T-helper 1 cell treated with Interleukin-12 subunit alpha and Interleukin-12 subunit beta and Interleukin-4 antibody, amounts not matched to agents 30 ng/mL and 1 ng/mL, for 36 hours (primary cell): ENCODE measurements at places on chromosomes 1 and 21. TPM values are rescaled to one million over a fixed set of nuclear protein-coding genes. Genes with fewer than 3 reads are reported as not detected.

Gene NPHS2
- total RNA-seq, result not detected in 2 replicates

Gene OR10J1
- total RNA-seq, result not detected in 2 replicates

Gene OR2L8
- total RNA-seq, result 0.34 TPM in 1 of 2 replicates, not detected in the other

Gene FAM163A
- total RNA-seq, result not detected in 2 replicates

Gene PADI2
- not detected in 2 replicates for total RNA-seq

Gene FAM78B
- total RNA-seq, result 0.86 and 0.93 TPM in 2 replicates

Gene PADI1
- total RNA-seq, result not detected in 2 replicates

Gene USH2A
- not detected in 2 replicates for total RNA-seq

Gene LAD1
- total RNA-seq, result not detected in 2 replicates

Gene CFHR1
- total RNA-seq, result not detected in 2 replicates

Gene CPT2
- 12.4 and 12.9 TPM in 2 replicates for total RNA-seq

Gene TRIM46
- total RNA-seq, result 19.8 and 20.1 TPM in 2 replicates

Gene TRAPPC3
- total RNA-seq, result 62.8 and 65.8 TPM in 2 replicates

Gene ARHGEF10L
- total RNA-seq, result not detected in 2 replicates

Gene RAB7B
- not detected in 2 replicates for total RNA-seq

Gene ZNF683
- 0.34 TPM in 1 of 2 replicates, not detected in the other for total RNA-seq
